ENCODE measurements at places on chromosomes 5 and 9. TPM values are rescaled to one million over a fixed set of nuclear protein-coding genes. Genes with fewer than 3 reads are reported as not detected.

Gene TMEM171
- not detected for total RNA-seq

Gene TRIO
- 17.2 TPM for total RNA-seq

Gene PDLIM4
- total RNA-seq, result 0.45 TPM

Gene SPATA31D4
- not detected for total RNA-seq

Gene FOXE1
- total RNA-seq, result 0.07 TPM

Gene RC3H2
- 48.9 TPM for total RNA-seq

Gene FOXD4L3
- 0.16 TPM for total RNA-seq

Gene OR1Q1
- not detected for total RNA-seq

Gene PIGO
- 26.4 TPM for total RNA-seq

Gene SLC25A2
- total RNA-seq, result 0.25 TPM

Gene LCN15
- not detected for total RNA-seq

Gene MARCOL
- not detected for total RNA-seq

Gene CARTPT
- not detected for total RNA-seq

Gene ZNF483
- total RNA-seq, result 5.0 TPM

Gene OGN
- not detected for total RNA-seq

Gene FAXDC2
- 0.14 TPM for total RNA-seq

Gene WDR31
- total RNA-seq, result 1.5 TPM

Gene CTSL
- total RNA-seq, result 5.9 TPM

Gene TSSK1B
- not detected for total RNA-seq

Gene FRMD3
- total RNA-seq, result 0.50 TPM

Gene ALDH1A1
- not detected for total RNA-seq

Gene PCDHGB1
- 0.18 TPM for total RNA-seq

Gene CWC27
- 29.3 TPM for total RNA-seq

Gene NTRK2
- 0.34 TPM for total RNA-seq

Gene LIFR
- not detected for total RNA-seq

Gene JAKMIP2
- total RNA-seq, result 7.6 TPM

Gene TNFSF15
- 0.64 TPM for total RNA-seq

Gene WDR38
- not detected for total RNA-seq

Gene KIAA0825
- total RNA-seq, result 1.1 TPM

Gene EIF4E1B
- not detected for total RNA-seq

Gene SPINK4
- not detected for total RNA-seq

Gene MORN5
- total RNA-seq, result not detected

Gene MCTP1
- not detected for total RNA-seq

Gene OR1J2
- total RNA-seq, result not detected

Gene WNK2
- total RNA-seq, result 0.16 TPM

Gene PHYHD1
- total RNA-seq, result 1.2 TPM

Gene ACOT12
- not detected for total RNA-seq

Gene TAF11L5
- total RNA-seq, result not detected

All from T-helper 2 cell treated with Interferon-gamma antibody and Interleukin-4, amounts not matched to agents 100 ng/mL and 5 ng/mL, for 36 hours (primary cell).